Stimulated activated CD4-positive, alpha-beta T cell treated with anti-CD3 and anti-CD28 coated beads, Interleukin-15, amount 100 ng/mL, for 48 hours (primary cell): ENCODE measurements at places on chromosomes 6 and 20.

DNA sequence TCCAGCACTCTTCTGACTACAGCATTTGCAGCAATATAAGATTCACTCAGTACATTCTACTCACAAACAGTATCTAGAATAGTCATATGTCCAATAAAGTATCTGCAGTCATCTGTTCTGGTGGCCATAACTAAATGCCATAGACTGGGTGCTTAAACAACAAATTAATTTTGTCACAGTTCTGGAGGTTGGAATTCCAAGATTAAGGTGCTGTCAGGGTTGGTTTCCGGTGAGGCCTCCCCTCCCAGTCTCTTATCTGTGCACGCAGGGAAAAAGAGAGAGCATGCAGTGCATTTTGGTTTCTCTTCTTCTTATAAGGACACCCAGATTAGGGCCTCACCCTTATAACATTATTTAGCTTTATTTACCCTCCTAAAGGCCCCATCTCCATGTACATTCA, 21.3 kb upstream of the NUS1 start:
- DNase-seq: no peak

GRCh38 chr6:155959898-155960495, 504.4 kb upstream of the NOX3 start:
- DNase-seq: no peak

DNA sequence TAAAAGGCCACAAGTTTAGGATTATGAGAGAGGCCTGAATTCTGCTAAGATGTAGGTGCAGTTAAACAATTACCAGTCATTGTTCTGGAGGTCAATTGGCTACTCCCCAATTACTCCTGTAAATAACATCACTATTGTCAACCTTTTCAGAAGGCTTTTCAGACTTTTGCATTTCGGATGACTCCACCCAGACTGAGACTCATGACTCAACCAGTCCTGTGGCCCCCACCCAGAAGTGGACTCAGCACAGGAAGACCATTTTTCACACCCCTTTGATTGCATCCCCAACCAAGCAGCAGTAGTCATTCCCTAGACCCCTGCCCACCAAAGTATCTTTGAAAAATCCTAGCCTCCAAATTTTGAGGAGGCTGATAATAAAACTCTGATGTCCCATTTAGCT, 139.3 kb upstream of the SLC22A16 start:
- DNase-seq: no peak

GRCh38 chr6:83303426-83303825, 110.3 kb downstream of the RWDD2A start:
- no peak for DNase-seq

- DNase-seq: no peak
These were observed 53.5 kb downstream of the KCNQ5 start for GRCh38 chr6:72675396-72675795.

GRCh38 chr6:142918339-142919042, 26.5 kb downstream of the HIVEP2 start:
- DNase-seq: no peak

GRCh38 chr6:135439549-135439948, 58.0 kb downstream of the AHI1 start:
- no peak for DNase-seq
